ENCODE measurements at places on chromosomes 1 and 21.

GRCh38 chr21:45080639-45081414 is 6.4 kb downstream of the ADARB1 start:
- peak; percentile 38 for DNase-seq

GRCh38 chr1:186806477-186806876 is 22.3 kb upstream of the PLA2G4A start:
- DNase-seq, result no peak

DNA sequence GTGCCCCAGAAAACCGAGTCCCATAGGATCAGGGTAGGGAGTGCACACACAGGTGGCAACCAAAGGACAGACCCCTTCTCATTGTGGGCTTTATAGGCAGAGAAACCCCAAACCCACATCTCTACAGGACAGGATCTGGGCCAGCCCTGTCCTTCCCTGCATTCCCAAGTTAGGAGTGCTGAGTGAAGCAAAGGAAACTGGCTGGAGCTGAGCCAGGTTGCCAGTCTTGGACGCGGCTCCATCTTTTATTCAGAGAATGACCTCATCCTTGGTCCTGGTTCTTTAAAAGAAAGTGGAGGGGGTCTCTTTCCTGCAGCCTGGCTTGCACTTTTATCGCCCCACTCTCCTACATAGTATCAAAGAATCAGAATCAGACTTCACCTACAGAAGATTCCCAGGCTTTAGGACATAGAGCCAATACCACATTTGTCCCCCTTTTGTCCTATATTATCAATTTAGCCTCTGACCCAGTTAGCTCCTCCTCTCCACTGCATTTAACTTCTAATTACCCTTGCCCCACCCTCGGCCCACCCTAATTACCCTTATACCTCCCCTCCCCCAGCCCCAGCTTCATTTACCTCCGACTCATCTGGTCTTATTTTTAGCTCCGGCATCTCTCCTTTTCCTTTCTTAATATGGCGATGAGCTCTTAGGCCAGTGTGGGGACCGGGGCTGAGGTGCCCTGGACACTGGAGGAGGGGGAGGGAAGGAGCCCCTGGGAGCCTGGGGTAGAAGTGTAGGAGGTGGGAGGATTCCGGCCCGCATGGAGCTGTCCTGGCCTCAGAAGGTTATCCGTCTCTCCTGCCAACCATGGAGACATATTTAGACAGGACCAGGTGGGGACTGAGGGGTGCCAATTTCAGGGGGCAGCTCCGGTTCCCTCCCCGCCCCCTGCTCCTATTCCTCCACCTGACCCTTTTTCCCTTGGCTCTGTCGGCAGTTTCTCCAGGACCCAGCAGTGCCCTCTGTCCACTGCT is at the start of gene CASQ1:
Gene CASQ1, plus strand, starts transcription at position 927 of the 977 bp plus-strand sequence. CDS start 177 bp downstream, outside the sequence.
- no peak for DNase-seq

- no peak for DNase-seq
Observed at GRCh38 chr1:40973912-40974311, 5.6 kb upstream of the CTPS1 start.

DNA sequence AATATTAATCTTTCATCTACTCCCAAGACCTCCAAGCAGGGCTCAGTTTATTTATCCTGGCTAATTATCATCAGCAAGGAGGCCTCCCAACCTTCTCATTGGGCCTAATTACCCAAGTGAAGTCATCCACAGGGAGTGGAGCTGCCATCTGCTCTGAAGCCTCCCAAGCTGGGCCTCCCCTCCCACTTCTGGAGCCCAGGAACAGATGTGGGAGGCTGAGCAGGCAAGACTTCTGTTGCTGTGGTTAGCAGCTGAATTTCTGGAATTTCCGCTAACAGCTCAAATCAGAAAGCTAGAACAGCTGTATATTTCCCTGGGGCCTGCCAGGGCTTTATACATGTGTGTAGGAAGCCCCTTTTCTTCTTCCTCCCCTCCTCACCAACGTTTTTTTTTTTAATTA is 127.5 kb downstream of the UCK2 start:
- no peak for DNase-seq

DNA sequence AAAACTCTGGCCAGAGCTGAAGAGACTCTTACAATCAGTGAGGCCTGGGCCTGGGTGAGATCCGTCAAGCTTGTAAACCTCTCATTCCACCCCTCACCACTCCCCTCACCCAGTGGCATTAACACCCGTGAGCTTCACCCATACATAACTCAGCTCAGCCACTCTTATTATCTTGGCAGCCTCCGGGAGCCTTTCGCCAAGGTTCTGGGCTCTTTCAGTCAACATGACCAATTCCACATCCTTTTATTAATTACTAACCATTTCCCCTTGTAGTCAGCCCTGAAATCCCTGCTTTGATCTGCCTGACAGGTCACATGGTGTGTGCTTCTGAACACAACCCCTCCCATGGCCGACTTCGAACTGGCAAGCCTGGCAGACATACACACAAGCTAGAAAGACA is 134.8 kb downstream of the SETD4 start:
- DNase-seq, result no peak

DNA sequence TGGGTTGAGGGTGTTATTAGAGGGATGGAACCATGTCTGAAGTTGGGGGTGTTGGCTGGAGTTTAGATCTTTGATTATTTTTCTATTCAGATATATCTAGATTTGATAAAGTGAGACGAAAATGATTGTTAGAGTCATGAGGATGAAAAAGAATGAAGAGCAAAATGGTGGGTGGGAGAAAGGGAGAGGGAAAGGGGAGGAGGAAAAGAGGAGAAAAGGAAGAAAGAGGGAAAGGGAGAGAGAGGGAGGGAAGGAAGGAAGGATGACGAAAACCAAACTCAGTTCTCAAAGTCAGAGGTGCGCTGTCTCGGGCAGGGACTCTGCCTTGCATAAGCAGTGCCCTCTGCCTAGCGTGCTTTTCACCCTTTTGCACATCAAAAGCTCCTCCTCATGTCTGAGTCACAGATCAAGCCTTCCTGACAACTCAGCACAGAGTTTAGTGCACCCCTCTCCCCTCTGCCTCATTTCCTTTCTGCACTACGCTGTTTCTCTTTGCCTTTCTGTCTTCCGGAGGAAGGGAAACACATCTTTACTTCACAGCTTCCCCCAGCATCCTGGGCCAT is 225.8 kb upstream of the PROX1 start:
- DNase-seq, result no peak

All from effector CD4-positive, alpha-beta T cell (primary cell).